CD4-positive, alpha-beta T cell treated with Interleukin-6 for 4 hours (primary cell): ENCODE measurements at places on chromosomes 12 and 14.

- DNase-seq = no peak
Observed at GRCh38 chr12:124677552-124678356, 110.3 kb upstream of the NCOR2 start.

- DNase-seq = no peak
Observed at GRCh38 chr14:98035396-98035795, 1236.6 kb downstream of the BCL11B start.

DNA sequence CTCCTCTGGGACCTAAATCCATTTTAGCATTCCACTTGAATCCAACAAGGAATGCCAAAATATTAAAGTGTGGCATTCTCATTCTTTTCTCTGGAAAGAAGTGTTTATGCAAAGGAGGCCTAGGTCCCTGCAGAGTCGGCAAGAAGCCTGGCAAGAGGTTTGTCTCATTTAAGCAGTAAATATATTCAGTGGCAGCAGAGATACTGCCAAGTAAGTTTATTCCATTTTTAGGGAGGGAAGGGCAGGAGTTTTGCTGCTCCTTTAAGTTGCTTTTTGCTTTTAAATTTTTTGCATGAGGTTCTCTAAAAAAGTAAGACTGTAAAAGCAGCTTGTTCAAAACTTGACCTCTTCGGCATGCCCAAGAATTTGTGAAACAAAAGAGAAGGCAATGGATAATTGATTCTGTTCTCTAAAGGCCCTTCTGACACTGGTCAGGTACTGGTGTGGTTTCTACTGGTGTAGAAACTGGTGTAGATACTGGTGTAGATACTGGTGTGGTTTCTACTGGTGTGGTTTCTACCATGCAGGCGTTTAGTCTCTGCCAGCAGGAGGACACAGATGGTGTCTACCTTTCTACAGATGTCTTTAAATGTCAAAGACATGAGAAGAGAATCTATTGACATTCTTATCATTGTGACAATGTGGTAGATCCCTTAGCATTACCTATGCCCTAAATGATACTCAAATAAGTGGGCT lies 107.3 kb downstream of the SAMD4A start:
- DNase-seq = no peak

- no peak for DNase-seq
Observed at GRCh38 chr12:118637767-118638370, 261.5 kb downstream of the SUDS3 start.

DNA sequence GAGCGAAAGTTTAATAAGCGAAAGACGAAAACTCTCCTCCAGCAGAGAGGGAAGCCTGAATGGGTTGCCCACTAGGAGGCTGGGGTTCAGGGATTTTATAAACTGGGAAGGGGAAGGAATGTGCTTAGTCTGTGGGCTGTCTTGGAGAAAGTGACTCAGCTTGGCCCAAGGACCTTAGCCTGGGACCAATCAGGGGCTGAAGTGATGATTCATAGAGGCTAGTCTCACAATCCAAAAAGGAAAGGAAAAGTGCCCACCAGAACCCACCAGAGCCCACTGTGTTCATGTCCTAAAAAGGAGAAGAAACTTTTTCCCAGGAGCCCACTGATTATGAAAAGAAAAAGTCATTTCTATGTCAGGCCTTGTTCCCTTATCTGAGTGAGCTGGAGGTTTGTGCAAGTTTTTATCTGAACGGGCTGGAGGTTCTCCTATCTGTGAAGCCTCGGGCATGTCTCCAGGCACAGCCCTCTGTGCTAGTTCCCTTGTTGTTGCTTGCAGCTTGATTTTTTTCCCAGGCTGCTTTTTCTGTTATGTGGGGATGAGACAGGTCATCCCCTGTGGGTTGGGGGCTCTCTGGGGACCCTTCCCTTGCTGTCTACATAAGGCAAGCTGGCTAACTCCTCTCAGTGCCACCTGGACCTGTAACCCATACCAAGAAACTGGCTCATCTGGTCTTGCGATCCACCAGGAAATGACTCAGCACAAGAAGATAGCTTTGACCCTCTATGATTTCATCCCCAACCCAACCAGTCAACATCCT lies 8.3 kb upstream of the GOLGA5 start:
- no peak for DNase-seq

GRCh38 chr12:57734591-57734990 lies 4.0 kb downstream of the AGAP2 start:
- DNase-seq = no peak

- DNase-seq = no peak
Observed at GRCh38 chr12:113609692-113610469, 138.2 kb upstream of the LHX5 start.

DNA sequence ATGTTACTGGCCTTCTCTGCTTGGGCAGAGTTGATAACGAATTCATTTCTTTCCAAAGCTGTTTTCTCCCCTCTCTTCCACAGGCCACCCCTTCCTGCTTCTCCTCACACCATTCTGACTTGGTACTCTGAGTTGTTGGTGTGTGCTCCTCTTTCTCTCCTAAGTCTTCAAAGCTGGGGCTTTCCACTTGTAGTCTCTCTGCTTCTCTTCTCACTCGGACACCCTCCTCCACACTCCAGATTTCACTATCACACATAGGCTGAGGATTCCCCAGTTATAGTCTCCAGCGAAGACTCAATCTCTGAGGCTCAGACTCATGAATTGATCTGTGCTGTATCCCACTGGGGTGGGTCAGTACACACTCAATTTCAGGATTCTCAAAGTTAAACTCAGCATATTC lies 201.0 kb downstream of the SSPN start:
- no peak for DNase-seq

DNA sequence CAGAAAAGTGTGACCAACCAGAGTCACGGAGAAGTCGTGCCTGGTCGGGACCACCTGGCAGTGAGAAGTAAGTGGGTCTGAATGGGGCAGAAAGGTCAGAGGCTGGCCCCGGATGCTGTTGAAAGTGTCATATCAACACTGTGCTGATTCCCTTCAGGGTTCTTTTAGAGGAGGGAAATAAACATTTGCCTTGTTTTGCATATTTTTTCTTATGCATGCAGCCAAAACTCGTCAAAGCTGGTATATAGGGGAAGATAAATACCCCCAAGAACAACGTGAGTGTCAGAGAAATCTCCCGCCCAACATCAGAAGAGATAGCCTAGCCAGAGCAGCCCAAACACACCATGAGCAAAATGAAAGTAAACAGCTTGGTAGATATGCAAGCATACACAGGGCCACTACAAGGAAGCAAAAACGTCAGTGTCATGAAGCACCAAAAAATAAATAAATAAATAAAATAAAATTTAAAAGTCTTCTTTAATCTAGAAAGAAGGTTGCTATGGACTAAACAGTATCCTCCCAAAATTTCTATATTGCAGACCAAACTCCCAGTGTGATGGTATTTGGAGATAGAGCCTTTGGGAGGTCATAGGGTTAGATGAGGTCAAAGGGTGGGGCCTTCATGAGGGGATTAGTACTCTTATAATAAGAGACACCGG lies 22.1 kb downstream of the EIF5 start:
- DNase-seq = no peak

DNA sequence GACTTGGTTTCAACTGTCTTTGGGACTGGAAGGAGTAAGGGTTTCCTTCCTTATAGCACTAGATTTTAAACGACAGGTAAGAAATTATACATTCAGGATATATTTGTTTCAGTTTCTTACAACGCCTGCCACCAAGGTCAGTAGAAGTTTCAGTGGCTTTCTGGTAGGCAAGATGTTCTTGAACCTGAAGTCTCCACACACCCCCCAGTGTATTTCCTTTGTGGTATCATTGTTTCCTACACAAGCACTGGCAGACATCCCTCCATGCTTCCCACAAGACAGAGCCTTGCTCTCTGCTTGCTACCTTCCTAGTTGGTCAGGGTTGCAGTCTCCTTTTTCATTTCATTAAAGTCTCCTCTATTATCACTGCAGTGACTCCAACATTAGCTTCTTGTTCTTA lies 283.1 kb downstream of the FLRT2 start:
- no peak for DNase-seq

- no peak for DNase-seq
Observed at GRCh38 chr14:95660651-95661515, 25.3 kb upstream of the TCL1B start.

- no peak for DNase-seq
Observed at GRCh38 chr12:55816881-55817344, 611 bp downstream of the SARNP start.

DNA sequence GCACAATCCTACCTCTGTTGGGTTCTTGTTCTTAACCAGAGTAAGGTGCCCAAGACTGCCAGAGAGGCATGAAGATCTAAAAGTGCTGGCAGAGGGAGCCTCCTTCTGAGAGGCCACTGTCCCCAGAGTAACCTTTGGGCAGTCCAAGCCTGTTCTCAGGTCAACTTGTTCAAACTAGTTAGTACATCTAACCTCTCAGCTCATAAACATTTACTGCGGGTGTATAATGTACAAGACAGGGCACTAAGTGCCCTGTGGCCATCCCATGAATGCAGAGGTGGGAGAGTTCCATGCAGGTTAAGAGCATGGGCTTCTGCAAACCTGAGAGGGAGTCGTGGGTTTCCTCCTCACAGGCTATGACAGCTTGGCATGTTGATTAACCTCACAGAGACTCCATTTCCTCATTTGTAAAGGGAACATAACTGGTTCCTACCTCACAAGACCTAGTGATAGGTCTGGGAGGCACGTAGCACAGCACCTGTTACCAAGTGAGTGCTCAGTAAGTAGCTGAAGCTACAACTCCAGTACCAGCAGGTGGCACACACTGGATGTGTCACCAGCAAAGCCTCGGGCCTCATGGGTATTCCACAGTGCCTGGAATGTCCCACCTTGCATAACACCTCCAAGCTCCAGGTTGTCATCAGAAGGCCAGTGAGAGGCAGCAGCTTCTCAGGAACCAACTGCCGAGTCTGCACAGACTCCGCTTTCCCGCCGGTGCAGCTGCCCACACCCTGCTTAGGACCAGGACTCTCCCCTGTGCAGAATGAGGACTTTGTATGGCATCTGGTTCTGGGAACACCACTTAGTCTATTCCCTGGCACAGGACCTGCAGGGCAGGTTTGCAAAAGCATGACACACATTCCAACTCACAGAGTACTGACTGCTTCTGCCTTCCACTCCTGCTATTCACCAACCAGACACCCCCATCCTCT lies 4.4 kb downstream of the VDR start:
- DNase-seq = no peak
